ENCODE measurements at places on chromosomes 4 and X. TPM values are rescaled to one million over a fixed set of nuclear protein-coding genes. Genes with fewer than 3 reads are reported as not detected.

DNA sequence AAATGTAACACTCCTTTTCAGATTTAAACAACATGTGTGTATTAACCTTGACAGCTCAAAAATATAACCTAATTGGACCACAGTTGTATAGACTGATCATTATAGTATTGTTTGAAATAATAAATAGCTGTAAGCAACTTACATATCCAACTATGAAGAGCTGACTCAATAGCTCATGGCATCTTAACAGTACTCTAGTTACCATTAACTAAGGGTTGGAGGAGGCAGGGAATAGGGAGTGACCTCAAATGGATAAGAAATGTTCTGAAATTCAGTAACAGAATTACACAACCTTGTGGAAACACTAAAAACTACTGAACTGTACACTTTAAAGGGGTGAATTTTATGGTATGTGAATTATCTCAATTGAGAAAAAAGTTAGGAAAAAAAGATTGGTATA, 136.5 kb upstream of the CPEB2 start:
- no peak overlapping the region for H3K27ac ChIP-seq
- H3K36me3 ChIP-seq: no peaks in the 10 kb centered on the region
- no peak for DNase-seq
- H3K4me1 ChIP-seq: no peaks in the 10 kb centered on the region

GRCh38 chrX:23559975-23560374, 107.3 kb upstream of the PRDX4 start:
- H3K27ac ChIP-seq: no peak overlapping the region
- H3K27me3 ChIP-seq: no peaks in the 10 kb centered on the region
- no peak overlapping the region for H3K4me3 ChIP-seq
- H3K36me3 ChIP-seq: no peaks in the 10 kb centered on the region
- no peaks in the 10 kb centered on the region for H3K4me1 ChIP-seq

- peaks cover 3% of the 10 kb centered on the region for H3K27me3 ChIP-seq
- no peak overlapping the region for H3K4me3 ChIP-seq
- H3K36me3 ChIP-seq: no peaks in the 10 kb centered on the region
- H3K27ac ChIP-seq: no peak overlapping the region
Measured at GRCh38 chr4:28654618-28655017, 1794.0 kb downstream of the STIM2 start.

DNA sequence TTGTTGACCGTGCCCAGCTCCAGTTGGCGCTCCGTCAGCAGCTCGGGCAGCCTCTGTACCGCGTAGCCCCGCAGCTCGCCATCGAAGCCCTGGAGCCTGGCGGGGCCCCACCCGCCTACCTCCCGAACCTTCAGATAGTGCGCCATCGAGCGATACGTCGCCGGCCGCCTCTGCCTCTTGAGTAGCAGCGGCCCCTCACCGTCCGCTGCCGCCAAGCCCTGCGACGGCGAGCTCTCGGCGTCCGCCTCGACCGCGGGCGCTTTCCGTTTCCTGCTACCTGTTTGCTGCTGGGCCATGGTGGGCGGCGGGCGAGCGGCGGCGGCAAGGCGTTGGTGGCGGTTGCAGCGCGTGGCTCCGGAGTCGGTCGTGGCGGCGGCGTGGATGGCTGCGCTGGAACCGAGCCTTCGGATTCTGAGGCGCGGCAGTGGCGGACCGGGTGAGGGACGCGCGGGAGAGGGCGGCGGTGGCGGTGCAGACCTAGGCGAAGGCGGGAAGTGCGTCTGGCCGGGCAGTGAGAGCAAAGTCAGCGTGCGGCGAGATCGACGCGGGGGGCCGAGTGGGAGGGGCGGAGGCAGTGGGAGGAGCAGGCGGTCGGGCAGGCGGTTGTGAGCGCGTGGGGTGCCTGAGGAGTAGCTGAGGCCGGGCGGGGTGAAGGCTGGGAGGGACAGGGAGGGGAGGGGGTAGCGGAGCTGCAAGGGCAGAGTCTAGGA, at the start of gene DCAF12L1:
Gene DCAF12L1 (minus strand): TSS at position 502 of the 710 bp plus-strand sequence. CDS start 206 bp downstream, at position 296.
- H3K4me1 ChIP-seq: no peaks in the 10 kb centered on the region
- H3K4me3 ChIP-seq: peak within 1 kb of the TSS; percentile 62
- no peak within 1 kb of the TSS for H3K27ac ChIP-seq
- peak; percentile 33 for DNase-seq
- H3K27me3 ChIP-seq: peaks cover 3% of the 10 kb centered on the region
- H3K36me3 ChIP-seq: no peaks in the 10 kb centered on the region

GRCh38 chr4:110902500-110902899, 279.6 kb upstream of the PITX2 start:
- DNase-seq: no peak
- H3K27ac ChIP-seq: no peak overlapping the region
- peaks cover 9% of the 10 kb centered on the region for H3K4me1 ChIP-seq
- H3K36me3 ChIP-seq: no peaks in the 10 kb centered on the region

- DNase-seq: no peak
- no peaks in the 10 kb centered on the region for H3K4me1 ChIP-seq
- H3K4me3 ChIP-seq: no peak overlapping the region
- H3K27ac ChIP-seq: no peak overlapping the region
- no peaks in the 10 kb centered on the region for H3K27me3 ChIP-seq
Measured at GRCh38 chr4:91448668-91449330, 855.0 kb upstream of the GRID2 start.

DNA sequence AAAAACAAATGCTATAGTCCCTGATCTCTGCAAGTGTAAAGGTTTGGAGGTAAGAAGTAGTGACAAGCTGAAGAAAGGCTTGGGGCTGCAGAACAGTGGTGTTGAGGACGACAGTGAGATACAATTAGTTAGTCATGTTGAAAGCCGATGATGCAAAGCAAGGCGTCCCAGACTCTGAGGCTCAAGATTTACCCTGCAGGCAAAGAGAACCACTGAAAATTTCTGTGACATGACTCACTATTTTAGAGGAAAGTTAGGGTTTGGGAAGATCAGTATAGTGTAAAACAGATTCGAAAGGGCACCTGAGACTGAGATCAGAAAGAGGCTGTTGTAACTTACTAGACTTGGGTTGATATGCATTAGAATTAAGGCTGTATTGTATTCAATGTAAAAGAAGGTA, 281.3 kb upstream of the FTHL17 start:
- no peak overlapping the region for H3K4me3 ChIP-seq
- H3K27me3 ChIP-seq: peaks cover 2% of the 10 kb centered on the region
- no peaks in the 10 kb centered on the region for H3K36me3 ChIP-seq
- no peaks in the 10 kb centered on the region for H3K4me1 ChIP-seq

- no peak overlapping the region for H3K27ac ChIP-seq
- H3K4me3 ChIP-seq: no peak overlapping the region
- H3K36me3 ChIP-seq: no peaks in the 10 kb centered on the region
- H3K27me3 ChIP-seq: peaks cover 2% of the 10 kb centered on the region
Measured at GRCh38 chrX:39944416-39944815, 153.3 kb downstream of the BCOR start.

DNA sequence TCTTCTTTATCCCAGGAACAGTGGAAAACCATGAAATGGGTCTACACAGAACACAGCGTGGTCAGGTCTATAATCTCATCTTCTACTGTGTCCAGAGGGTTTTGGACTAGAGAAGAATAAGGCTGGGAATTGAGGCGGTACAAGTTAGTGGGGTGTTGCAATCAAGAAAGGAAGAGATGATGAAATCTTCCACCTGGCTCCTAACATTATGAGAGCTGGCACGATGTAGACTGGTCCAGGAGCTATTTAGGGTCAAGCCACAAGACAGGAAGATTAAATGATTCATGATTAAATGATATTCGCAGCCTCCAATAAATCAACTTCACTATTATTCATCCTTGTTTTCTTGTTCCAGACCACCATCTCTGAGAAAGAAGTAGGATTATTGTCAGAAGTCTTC, 88.0 kb downstream of the ARSF start:
- no peaks in the 10 kb centered on the region for H3K4me1 ChIP-seq
- no peak for DNase-seq
- no peak overlapping the region for H3K27ac ChIP-seq

- no peak overlapping the region for H3K27ac ChIP-seq
- H3K27me3 ChIP-seq: peaks cover 1% of the 10 kb centered on the region
- H3K4me1 ChIP-seq: peaks cover 2% of the 10 kb centered on the region
- H3K36me3 ChIP-seq: no peaks in the 10 kb centered on the region
- no peak overlapping the region for H3K4me3 ChIP-seq
Measured at GRCh38 chr4:25878676-25879075, 15.9 kb upstream of the SEL1L3 start.

- no peak overlapping the region for H3K4me3 ChIP-seq
- no peak overlapping the region for H3K27ac ChIP-seq
- DNase-seq: no peak
Measured at GRCh38 chr4:156584100-156584499, 387.5 kb downstream of the PDGFC start.

DNA sequence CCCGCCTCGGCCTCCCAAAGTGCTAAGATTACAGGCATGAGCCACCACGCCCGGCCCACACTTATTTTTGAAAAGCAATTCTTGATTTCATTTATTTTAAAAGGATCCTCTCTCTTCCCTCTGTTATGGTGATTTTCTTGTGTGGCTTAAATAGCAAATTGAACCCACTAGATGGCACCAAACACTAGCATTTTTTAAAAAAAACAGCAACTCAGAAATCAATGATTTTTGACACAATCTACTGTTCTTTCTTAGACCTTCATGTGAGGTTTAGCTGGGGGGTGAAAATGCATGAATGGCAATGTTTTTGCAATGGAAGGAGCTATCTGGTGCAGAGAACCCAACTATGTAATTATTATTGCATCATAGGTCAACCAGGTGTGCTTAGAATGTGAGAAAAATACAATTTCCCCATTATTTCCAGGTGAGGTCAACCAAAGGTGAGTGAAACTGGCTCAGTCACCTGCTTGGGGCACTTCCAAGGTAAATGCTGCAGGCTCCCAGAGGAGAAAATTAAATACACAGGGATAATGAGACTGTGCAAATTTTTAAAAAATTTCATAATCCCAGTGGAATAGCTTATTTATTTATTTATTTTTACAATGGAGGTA, 226.7 kb upstream of the PRKX start:
- H3K27me3 ChIP-seq: no peaks in the 10 kb centered on the region
- H3K36me3 ChIP-seq: no peaks in the 10 kb centered on the region
- H3K27ac ChIP-seq: no peak overlapping the region
- no peaks in the 10 kb centered on the region for H3K4me1 ChIP-seq
- H3K4me3 ChIP-seq: no peak overlapping the region
- no peak for DNase-seq

DNA sequence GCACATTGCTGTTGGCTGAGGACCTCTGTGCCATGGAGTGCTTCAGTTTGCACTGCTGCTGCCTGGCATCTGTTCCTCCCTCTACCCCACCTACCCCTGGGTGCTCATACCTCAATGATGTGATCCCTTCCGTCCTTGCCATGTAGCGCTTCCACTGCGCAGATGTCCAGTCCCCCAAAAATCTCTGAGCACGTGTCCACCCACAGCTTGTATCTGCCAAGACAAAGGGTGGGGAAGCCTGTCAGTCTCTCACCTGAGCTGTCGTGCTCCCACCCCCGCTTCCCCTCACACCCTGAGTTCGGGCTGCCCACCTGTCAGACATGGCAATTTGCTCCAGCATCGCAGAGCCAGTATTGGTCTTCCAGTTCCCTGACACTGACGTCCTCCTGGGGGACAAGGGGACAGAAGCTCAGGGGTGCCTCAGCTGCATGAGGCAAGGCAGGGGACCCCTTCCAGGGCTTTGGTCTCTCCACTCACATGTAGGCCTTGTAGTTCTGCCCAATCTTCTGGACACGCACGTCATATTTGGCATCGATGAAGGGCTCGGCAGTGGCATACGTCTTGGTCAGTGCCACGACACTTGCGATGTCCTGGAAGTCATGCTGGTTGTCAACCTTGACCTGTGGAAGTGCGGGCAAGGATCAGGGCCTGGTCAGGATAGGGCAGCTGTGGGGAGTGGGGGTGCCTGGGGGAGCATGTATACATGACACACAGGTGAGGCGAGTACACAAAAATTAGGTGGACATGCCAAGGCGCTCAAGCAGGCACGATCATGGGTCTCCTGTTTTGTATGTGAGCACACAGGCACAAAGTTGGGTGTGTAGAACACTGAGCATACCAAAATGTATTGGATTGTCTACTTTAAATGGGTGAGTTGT, 6.0 kb upstream of the TIMP1 start:
- no peak for DNase-seq
- peaks cover 8% of the 10 kb centered on the region for H3K36me3 ChIP-seq
- H3K4me1 ChIP-seq: peaks cover 12% of the 10 kb centered on the region
- peaks cover 14% of the 10 kb centered on the region for H3K27me3 ChIP-seq

DNA sequence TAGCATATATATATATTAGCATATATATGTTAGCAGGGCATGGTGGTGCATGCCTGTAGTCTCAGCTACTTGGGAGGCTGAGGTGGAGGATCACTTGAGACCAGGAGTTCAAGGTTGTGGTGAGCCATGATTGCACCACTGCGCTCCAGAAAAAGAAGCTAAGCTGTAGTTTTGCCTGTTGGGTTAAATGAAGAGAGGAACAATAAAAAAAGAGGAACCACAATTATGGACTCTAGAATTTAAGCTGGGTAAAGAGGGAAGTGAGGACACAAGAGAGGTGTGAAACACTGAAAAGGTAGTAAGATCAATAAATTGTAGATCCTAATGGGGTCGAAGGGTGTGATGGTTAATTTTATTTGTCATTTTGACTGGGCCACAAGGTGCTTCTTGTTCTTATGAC, 40.5 kb upstream of the HSD17B10 start:
- H3K4me1 ChIP-seq: no peaks in the 10 kb centered on the region
- no peak overlapping the region for H3K27ac ChIP-seq
- H3K4me3 ChIP-seq: no peak overlapping the region
- no peaks in the 10 kb centered on the region for H3K36me3 ChIP-seq
- DNase-seq: no peak

DNA sequence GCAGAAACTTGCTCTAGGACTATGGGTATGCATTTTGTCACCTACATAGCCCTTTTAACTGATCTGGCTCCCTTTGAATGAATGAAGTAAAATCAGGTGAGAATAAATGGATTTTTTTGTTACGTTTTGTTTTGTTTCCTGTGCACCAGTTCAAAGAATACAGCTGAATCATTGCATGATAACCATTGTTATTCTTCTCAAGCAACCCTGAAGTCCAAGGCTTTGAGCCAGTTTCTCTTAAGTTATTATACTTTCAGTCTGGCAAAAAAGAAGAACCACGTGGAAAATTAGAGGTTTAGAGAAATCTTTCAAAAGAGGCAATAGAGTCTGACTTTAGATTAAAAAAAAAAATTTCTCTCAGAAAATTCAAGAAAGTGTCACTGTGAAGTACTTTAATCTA, 398.6 kb upstream of the TECRL start:
- no peak for DNase-seq
- no peak overlapping the region for H3K4me3 ChIP-seq
- H3K27me3 ChIP-seq: no peaks in the 10 kb centered on the region

DNA sequence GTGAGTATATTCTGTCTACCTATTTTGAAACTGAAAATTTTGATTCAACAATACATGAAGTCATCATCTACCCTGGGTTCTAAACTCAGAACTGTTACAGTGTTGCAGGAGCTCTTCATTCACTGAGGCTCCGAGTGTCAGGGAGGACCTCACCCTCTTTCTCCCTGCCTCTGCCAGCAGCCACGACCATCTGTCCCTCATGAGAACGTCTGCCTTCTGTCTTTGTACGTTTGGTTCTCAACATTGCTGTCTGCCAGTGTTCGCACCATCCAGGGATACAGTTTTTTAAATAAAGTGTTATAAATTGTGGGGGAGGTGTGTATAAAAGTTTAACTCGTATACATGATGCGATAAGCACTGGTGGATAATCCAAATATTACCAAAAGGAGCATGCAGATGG, 55.5 kb downstream of the TRAPPC11 start:
- no peak for DNase-seq
- no peak overlapping the region for H3K4me3 ChIP-seq
- no peaks in the 10 kb centered on the region for H3K27me3 ChIP-seq
- peaks cover 7% of the 10 kb centered on the region for H3K36me3 ChIP-seq
- no peaks in the 10 kb centered on the region for H3K4me1 ChIP-seq

RTL5 gene
- 8.5 TPM for total RNA-seq

LRIT3 gene
- 0.95 TPM for total RNA-seq

SUPT20HL1 gene
- not detected for total RNA-seq

TENM3 gene
- total RNA-seq: 29.7 TPM

GPR119 gene
- total RNA-seq: not detected

LRRC66 gene
- 1.3 TPM for total RNA-seq

DKK2 gene
- 8.0 TPM for total RNA-seq

PRSS12 gene
- 0.77 TPM for total RNA-seq
